ENCODE measurements at places on chromosomes 3 and 15. TPM values are rescaled to one million over a fixed set of nuclear protein-coding genes. Genes with fewer than 3 reads are reported as not detected.

The TRAT1 gene
- total RNA-seq = 3.5 TPM

The MED12L gene
- 0.51 TPM for total RNA-seq

DNA sequence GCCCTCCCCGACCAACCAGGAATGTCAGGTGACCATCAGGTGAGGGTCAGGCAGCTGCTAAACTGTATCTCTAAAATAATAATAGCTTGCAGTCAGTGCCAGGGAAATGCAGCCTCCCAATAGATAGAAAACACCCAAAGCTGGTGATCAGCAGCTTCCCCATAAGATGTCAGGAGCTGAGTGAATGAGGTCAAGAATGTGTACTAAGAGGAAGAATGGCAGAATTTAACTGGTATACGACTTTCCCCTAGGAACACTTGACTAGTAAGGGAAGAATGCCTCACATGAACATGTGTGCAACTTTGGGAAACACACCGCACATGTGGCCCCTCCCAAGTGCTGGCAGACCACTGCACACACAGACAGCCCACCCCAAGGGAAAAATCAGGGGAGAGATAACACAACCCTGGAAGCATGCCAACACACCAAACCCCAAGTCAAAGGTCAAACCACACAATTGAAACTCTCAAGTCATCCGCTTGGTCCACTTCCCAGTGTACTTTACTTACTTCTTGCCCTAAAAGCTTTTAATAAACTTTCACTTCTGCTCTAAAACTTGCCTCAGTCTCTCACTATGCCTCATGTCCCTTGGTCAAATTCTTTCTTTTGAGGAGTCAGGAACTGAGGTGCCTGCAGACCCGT is 806.5 kb downstream of the OTOL1 start:
- DNase-seq = no peak

- DNase-seq = no peak
Observed at GRCh38 chr3:105360003-105360402, 6.7 kb upstream of the ALCAM start.
